NCI-H460 (cell line): ENCODE measurements at places on chromosomes 12 and 14.

DNA sequence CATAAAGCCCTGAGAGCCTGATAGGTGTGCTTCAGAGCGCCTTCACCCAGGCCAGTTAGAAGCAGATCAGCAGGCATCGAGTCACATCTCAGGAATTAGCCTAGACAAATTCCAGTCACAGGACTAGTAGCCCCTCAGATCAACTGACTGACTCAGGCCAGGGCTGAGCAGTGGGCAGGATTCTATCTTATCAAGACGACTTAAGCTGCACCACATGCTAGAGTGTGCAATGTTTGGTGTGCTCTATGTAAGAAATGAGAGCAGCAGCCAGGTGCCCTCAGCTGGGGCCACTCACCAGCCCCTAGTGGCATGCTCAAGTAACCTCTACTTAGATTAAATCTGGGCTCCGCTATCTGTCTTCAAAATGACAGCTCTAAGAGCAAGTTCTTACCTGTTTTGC is 19.7 kb upstream of the NGB start:
- DNase-seq, result no peak

- no peak for DNase-seq
Observed at GRCh38 chr12:98351089-98351488, 164.3 kb upstream of the TMPO start.

DNA sequence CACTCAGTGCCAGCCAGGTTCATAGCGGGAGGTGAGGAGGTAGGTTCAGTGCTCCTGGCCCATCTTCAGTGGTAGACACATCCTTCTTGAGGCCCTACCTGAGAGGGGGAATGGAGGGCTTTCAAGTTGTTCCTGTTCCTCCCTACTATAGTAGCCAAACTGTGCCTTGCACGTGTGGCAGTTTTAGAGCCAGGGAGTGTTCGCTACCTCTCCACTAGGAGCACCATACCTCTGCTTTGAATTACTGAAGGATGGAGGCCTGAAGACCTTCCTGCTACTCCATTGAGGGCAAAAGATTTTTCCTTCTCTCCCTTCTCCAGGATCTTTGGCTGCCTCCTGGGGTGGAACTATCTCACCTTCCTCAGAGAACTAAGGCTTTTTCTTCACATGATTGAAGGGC is 5.9 kb upstream of the ALG10 start:
- no peak for DNase-seq

DNA sequence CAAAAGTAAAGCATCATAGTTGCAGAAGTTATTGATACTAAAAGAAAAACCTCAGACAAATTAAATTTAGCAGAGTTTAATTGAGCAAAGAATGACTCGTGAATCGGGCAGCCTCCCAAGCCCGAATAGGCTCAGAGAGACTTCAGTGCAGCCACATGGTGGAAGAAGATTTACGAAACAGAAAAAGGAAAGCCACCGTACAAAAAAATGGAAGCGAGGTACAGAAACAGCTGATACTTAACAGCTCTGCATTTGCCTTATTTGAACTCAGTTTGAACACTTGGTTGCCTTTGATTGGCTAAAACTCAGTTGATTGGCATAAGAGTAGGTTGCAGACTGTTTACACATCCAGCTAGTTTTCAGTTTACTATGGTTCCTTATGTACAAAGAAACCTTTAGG is 12.9 kb downstream of the TTC9 start:
- no peak for DNase-seq

DNA sequence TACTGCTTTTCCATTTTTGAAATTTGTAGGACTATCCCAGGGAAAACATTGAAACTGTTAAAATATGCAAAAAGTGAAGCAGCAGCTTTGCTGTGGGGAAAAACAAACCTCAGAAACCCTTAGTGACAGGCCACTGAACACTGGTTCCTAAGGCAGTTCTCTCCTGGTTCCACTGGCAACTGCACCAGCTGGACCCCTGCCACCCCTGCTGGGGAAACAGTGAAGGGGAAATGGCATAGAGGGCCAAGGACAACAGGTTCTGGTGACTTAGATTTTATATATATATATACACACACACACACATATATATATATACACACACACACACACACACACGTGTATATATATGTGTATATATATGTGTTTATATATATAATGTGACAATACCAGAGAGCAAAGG is 16.2 kb upstream of the KRT7 start:
- no peak for DNase-seq

- DNase-seq, result no peak
Observed at GRCh38 chr14:64726585-64726890, 22.3 kb downstream of the PLEKHG3 start.

DNA sequence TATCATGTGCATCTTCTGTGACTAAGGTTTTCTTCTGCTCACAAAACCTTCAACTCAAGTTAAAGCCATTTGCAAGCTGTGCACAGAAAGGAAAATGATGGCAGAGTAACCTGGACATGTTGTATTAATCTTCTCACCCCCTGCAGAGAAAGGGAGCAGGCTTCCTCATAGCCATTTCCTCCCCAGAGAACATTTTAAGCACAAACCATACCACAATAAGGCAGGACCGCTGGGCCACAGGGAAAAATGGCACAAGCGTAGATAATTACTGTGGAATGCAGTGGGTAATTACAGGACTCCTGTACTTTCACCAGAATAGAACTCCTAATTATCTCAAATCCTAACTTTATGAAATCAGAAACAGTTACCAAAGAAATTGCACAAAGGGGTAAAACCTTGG is 215.7 kb downstream of the KIF21A start:
- no peak for DNase-seq

- DNase-seq, result no peak
Observed at GRCh38 chr12:130645751-130646150, 70.3 kb downstream of the RIMBP2 start.

GRCh38 chr14:23068789-23069412 is 11.6 kb upstream of the CDH24 start:
- DNase-seq, result peak; percentile 92

DNA sequence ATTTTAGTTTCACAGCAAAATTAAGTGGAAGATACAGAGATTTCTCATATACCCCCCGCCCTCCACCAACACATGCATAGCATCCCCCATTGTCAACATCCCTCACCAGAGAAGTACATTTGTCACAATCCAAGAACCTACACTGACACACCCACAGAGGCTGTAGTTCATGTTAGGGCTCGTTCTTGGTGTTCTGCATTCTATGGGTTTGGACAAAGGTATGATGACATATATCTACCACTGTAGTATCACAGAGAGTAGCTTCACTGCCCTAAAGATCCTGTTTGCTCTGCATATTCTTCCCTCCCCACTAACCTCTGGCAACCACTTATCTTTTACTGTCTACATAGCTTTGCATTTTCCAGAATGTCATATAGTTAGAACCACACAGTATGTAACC is 444.6 kb upstream of the DCN start:
- no peak for DNase-seq

DNA sequence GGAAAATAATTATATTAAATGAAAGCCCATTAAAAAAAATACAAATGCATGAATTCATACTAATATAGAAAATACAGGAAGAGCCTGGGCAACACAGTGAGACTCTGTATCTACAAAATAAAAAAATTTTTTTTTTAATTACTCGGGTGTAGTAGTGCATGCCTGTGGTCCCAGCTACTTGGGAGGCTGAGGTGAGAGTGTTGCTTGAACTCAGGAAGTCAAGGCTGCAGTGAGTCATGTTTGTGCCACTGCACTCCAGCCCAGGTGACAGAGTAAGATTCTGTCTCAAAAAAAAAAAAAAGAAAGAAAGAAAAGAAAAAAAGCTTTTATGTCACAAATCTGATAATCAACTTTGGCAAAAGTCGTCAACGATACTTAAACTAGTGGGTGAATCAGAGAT is 80.6 kb upstream of the PLEKHA5 start:
- no peak for DNase-seq
